IMR-90 (cell line): ENCODE measurements at places on chromosomes 2 and 18.

DNA sequence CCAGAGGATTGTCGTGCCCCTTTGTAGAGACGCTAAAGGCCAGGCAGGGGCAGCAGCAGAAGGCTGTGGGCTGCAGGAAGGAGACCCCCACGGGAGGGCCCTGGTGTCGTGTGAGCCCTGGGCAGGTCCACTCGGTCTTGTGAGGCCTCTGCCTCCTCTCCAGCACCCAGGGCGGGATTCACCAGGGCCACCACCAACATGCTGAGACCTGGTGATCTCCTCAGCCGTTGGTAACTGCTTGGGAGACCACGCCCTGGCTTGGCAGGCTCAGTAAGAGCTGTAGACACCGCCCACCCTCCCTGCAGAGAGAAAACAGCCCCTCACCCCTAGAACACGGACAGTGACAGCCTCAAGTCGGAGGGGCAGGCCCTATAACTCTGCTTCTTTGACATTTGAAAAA, 21.1 kb downstream of the MBP start:
- DNase-seq, result no peak

- no peak for DNase-seq
These were observed 189.4 kb upstream of the CWC22 start for GRCh38 chr2:180196419-180196977.

GRCh38 chr2:151770995-151771394, 36.7 kb upstream of the NEB start:
- no peak for DNase-seq

DNA sequence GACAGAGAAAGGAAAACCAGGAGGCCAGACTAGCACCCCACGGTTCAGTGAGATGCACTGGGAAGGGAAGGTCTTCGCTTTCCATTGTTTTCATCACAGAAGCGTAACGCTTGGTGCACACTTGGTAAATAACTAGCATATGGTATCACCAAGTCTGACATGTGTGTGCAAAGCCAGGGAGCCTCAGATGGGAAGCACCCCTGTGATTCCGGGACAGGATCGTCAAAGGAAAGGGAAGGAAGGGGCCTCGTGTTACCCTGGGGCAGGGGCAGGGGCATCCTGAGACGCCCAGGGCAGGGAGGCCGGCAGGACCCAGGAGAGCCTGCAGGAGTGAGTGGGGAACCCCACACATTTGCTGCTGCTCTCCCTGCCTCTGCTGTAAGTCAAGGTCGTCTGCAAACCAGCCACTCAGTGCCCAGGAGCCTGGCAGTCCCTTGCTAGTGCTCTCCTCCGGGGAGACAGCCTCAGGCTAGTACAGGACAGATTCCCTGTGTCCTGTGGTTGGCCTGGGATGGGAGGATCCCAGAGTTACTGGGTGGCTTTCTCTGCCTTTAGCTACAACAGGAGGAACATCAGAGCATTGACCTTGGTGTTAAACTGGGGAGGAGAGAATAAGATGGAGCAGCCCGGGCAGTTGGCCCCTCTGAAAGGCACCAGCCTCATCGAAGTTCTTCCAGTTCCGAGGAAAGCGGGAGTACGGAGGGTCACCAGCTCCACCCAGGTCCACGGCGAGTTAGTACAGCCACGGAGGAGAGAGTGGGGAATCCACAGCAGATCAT, 192.5 kb downstream of the NDUFA10 start:
- no peak for DNase-seq

- no peak for DNase-seq
These were observed 634.3 kb upstream of the SOX11 start for GRCh38 chr2:5057891-5058351.

- DNase-seq, result no peak
These were observed 34.8 kb upstream of the MGAT5 start for GRCh38 chr2:134218930-134219658.
